ENCODE measurements at places on chromosomes 3 and 15. TPM values are rescaled to one million over a fixed set of nuclear protein-coding genes. Genes with fewer than 3 reads are reported as not detected.

Gene PARP15
- total RNA-seq, result 0.22 TPM

Gene COL6A5
- total RNA-seq, result 0.05 TPM

Gene MCTP2
- 4.5 TPM for total RNA-seq

Gene SLC22A14
- 0.45 TPM for total RNA-seq

Gene TGFBR2
- 39.9 TPM for total RNA-seq

Gene GAP43
- total RNA-seq, result 17.4 TPM

Data from astrocyte (in vitro differentiated cells and primary cell).